ENCODE measurements at places on chromosomes 1 and 21.
A peak's percentile ranks its signal among the peaks of the same experiment; 100 is the strongest.

GRCh38 chr1:171645553-171646248 lies 6.8 kb downstream of the MYOC start:
- DNase-seq: peak; percentile 36

GRCh38 chr21:42220138-42220701 lies 1.3 kb downstream of the ABCG1 start:
- peak; percentile 68 for DNase-seq

DNA sequence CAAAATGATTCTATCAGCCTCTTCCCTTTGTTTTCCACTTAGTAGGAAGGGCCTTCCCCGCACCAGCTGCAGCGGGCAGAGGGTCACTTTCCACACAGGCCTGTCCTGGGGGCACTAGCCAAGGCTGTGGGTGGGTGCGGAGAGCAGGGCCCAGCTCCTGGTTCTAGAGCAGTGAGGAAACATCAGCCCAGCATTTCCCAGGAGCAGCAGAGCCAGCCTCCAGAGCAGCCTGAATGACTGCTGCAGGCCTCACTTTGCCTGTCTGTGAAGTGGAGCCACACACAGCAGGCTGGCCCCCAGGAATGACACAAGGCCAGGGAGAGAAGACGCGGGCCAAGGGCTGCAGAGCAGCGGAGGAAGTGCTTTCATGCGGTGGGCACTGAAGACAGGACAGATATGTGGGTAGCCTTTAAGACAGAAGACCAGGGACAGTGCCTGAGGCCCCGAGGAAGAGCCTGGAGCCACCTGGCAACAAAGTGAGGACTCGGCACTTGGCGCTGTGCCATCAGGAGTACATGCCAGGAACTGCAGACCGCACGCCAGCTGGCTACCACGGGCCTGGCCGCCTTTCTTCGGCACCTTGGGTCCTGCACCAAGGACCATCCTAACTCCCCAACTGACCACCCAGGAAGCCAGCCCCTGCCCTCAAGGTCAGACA lies 42.0 kb downstream of the ACOT7 start:
- no peak for DNase-seq

- no peak for DNase-seq
Observed at GRCh38 chr1:9658199-9658598, 6.7 kb downstream of the PIK3CD start.

DNA sequence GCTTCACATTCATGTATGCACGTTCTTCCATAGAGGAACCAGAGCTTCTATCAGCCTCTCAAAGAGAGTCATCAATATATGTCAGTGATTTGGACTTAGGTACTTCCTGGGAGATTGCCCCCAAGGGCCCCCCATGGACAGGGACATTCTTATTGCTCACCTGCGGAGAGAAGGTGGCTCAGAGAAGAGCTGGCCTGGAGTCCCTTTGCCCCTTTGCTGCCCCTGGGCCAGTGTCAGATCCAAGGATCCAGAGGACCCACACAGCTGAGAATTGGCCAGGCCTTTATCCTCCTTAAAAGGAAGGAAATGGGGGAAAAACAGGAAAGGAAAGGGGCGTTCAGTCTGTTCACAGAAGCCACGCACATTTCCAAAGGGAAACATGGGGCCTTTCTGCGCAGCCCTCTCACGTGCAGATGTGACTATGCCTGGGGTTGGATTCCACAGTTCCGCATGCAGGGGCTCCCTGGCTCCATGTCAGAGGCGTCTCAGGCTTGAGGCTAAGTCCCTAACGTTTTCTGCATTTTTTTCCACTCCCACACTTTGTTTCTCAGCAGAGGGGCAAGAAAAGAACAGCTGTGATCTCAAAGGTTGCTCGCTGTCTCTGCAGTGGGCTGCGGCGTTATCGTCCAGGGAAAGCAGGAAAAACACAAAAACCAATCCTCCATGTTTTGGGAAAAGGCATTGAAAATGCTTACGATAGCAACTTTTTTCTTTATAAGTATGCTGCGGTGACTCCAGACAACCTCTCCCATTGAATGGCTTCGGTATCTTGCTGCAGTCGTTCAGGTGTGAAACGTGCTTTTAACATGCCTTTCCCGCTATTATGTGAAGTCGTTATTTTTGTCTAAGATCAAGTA lies 5.9 kb downstream of the C1orf226 start:
- no peak for DNase-seq

DNA sequence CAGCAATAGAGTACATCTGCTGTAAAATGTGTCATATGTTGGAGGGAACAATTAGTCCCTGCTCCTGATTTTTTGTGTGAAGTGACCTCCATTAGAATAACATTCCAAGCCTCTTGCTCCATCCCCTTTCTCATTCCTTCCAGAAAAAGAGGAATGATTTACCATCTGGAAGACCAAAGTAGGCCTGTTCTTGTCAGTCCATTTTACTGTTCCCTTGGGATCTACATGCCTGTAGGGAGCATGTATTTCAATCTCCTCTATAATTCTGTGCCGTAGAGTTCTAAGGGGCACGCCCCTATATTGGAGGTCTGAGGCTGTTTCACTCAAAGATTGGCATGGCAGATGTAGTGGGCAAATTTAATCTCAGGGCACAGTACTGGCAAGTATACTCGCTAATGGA lies 48.8 kb upstream of the MAN1A2 start:
- no peak for DNase-seq

- DNase-seq: peak; percentile 75
Observed at GRCh38 chr1:224223819-224224714, 41.0 kb downstream of the DEGS1 start.

DNA sequence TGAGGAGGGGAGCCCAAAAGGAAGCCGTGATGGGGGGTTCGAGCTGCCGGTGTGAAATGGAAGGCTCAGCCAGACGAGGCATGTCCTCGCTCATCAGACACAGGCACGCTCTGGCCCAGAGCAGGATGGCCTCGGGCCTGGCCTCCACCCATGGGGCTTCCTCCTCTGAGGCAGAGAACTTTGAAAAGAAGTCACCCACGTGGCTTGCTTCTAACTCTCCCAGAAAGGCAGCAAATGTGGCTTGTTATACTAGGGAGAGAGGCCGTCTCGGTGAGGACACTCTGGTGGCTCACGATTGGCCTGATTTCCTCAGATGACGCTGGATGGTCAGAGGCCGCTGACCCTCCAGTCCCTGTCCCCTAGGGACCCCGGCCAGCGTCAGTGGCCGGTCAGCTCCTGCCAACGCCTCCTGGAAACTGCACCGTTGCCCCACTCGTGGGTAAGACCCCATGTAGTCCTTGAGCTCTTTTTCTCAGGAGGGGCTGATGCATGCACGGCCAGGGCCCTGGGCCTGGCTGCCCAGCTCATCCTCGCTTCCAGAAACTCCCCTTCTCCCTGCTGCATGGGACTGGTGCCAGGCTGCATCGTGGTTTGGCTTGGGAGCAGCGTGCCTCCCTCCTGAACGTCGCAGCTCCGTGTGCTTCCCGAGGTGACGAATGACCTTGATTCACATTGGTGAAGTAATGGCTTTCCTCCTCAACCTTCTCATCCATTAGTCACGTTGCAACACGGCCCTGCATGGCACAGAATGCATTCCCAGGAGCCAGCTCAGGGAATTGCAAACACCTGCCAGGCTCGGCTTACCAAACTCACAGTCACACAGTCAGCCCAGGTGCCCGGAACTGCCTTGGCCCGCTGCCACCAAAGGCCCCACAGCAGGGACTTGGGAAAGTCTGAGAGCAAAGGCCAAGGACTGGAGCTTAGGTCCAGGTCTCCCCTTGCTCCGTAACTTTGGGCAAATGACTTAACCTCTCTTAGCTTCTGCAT lies 58.8 kb downstream of the TOMM20 start:
- DNase-seq: peak; percentile 88

DNA sequence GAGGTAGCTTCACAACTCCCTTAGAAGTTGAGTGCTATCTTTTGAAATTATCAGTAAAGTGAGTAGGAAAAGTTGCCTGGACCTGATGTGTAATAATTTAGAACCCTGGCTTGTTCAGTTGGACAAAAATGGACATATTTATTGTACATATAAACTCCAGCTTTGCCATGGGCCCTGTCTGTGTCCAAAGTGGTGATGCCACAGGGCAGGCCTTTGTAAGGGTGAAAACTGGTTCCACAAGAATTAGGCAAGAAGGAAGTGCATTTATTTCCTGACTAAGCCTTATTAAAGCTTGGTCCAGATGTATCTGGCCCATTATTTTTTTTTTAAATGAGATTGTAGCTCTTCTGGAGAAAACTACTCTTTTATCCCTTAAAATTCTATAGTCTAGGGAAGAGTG lies 47.9 kb downstream of the MACO1 start:
- DNase-seq: no peak

DNA sequence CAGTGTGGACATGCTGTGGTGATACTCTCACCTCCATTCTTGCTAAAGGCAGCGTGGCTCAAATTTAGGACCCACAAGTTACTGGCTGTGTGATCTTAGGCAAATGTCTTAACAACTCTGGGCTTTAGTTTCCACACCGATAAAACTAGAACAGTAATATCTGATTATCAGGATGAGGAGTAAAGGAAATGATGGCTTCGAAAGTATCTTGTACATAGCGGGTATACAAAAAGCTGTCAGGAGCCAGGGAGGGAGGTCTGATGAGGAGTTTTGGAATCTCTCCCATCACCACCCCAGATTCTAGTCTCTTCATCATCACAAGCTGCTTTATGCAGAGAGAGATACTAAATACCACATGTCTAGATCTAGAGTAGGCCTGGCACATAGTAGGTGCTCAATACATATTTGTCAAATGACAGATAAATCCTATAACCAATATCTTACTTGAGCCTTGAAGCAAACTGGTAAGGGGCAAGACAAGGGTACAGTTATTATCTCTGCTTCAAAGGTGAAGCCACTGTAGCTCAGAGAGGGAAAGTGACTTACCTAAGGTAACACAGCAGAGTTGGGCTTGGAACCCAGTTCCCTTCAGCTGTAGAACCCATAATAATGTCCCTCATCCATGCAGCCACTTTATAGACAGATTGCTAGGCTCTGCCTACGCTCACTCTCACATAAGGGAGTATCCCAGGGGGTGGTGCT lies 9.5 kb upstream of the FGR start:
- DNase-seq: no peak

DNA sequence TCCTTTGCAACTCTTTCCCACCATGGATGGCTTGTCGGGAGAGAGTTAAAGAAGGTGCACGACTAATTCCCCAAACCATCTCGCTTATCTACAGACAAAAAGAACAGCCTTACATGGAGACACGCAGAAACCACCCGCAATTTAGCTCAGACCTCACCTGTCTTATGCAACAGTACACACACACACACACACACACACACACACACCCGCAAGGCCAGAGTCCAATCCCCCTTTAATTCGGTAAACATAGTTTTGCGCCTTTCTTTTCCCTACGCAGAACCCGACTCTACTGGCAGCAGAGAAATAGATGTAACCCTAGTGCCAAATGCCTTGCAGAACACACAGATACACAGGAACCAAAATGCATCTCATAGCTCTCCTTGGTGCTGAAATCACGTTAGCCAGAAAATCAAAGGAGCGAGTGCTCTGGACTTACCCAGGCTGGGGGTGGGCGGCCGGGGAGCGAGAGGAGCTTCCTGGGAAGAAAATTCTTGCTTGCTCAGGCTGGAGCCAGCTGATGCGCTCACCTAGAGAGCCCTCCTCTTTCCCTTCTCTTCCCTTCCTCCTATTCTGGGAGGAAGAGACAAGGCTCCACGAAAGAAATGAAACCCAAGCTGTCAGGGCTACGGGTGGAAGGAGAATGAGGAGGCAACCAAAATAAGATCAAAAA lies 470 bp downstream of the TNR start:
- peak; percentile 21 for DNase-seq

- DNase-seq: no peak
Observed at GRCh38 chr1:157087030-157087429, 12.6 kb downstream of the ETV3L start.

- no peak for DNase-seq
Observed at GRCh38 chr1:118479351-118479750, 294.3 kb upstream of the SPAG17 start.

- DNase-seq: peak; percentile 78
Observed at GRCh38 chr1:8396083-8396785, 78.3 kb downstream of the SLC45A1 start.

DNA sequence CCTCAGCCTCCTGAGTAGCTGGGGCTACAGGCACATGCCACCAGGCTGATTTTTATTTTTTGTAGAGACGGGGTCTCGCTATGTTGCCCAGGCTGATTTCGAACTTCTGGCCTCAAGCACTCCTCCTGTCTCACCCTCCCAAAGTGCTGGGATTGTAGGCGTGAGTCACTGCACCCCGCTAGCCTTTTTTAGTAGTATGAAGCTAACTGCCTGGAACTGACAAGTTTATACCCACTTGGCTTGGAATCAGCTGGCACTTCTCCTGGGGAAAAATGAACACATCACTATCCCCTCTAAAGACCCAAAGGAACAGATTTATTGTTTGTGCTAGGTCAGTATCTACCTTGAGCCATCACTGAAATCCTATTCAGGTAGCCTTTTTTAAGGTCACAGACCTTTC lies 19.0 kb downstream of the TMEM63A start:
- DNase-seq: peak; percentile 31

GRCh38 chr1:245232931-245233330 lies 78.1 kb downstream of the KIF26B start:
- peak; percentile 60 for DNase-seq

DNA sequence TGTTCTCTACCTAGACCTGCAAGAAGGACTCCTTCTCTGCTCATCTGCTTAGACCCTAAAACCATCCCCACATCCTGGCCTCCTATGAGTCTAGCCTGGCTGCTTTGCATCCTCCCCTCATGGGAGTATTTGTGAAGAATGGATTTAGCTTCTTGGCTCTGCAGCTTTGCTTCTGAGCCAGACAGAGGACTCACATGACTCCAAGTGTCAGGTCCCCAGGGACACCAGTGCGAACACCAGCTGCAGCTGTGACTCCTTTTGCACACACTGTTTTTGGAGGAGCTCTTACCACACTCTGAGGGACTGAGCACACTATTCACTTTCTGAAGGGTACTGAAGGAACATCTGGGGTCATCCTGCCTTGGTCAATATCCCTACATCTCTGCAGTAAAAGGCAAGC lies 131.8 kb upstream of the SGIP1 start:
- DNase-seq: peak; percentile 38

- no peak for DNase-seq
Observed at GRCh38 chr1:30758121-30758688, 631 bp upstream of the LAPTM5 start.

DNA sequence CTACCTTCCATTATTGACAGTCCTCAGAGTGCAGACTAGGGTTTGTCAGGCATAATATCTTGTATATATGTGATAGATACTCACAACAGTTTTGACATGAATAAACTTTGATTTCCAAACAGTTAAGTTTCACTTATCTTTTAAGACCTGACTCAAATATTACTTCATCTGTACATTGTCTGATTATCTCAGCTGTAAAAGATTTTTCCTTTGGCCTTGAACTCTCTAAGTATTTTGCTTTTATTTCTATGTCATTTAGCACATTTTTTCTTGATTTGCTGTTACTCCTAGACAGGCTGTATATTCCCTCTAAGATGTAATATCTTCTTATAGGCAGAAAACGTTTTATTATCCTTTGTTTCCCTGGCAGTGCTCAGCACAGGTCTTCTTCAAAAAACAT lies 65.6 kb upstream of the DMRTA2 start:
- no peak for DNase-seq

DNA sequence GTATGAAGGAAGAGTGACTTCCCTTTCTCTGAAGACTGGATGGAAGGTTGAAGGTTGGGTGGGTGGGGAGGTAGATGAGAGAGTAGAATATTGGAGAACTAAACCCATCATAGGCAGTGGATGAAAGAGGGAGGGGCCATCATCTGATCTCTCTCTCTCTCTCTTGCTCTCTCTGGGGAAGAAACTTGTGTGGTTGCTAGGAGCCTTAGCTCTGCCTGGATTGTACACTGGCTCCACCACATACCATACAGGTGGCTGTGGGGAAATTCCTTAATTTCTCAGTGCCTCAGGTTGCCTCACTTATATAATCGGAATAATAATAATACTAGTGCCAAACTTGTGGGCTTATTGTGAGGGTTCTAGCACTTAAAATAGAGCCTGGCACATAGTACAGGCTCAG lies 9.5 kb downstream of the XCL1 start:
- no peak for DNase-seq
